Activated T-helper 17 cell treated with anti-CD3 and anti-CD28 coated beads, Interleukin-2, amount 50 U/mL, for 72 hours (primary cell): ENCODE measurements at places on chromosomes 3 and 15. TPM values are rescaled to one million over a fixed set of nuclear protein-coding genes. Genes with fewer than 3 reads are reported as not detected.

The PARP3 gene
- total RNA-seq: 10.4 TPM

The LPP gene
- total RNA-seq: 92.4 TPM

The IQCH gene
- 0.89 TPM for total RNA-seq

The MUC13 gene
- total RNA-seq: not detected

The PLA2G4F gene
- total RNA-seq: not detected

The PAK6 gene
- 0.42 TPM for total RNA-seq

GRCh38 chr3:114293838-114294535 lies at the start of gene TIGIT:
Gene TIGIT, plus strand, starts transcription at chr3:114294028. Its CDS starts 34 bp downstream, at chr3:114294062.
- ATAC-seq: no peak

DNA sequence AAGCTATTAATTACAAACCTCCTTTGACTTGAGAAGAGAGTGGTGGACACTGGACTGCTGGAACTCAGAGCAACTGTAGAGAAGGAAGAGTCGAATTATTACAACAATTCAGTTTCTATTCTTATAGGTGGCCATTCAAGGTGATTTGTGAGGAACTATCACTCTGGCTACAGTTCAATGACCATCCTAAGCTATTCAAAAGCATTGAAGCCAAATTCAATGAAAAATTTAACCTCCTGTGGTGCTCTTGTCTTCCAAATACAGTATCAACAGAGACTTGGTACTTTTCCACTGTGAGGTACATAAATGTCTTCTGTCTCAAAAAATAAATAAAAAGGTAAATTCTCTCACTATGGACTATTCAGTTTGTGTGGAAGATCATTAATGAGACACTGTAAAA lies 513.3 kb upstream of the SEMA6D start:
- no peak for ATAC-seq

DNA sequence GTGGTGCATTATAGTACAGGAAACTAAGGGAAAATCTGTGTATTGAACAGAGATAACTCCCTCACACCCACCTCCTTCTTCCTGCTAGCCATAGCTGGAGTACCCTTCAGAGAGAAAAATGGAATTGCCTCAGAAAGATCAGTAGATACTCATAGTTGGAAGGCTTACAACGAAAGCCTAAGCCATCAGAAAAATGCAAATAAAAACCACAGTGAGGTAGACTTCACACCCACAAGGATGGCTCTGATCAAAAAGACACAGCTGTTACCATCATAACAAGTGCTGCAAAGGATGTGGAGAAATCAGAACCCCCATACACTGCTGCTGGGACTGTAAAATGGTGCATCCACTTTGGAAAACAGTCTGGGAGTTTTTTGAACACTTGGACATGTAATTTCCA lies 7.4 kb upstream of the DLG1 start:
- ATAC-seq: peak; percentile 93

GRCh38 chr3:194079702-194080172 lies 56.2 kb upstream of the HES1 start:
- ATAC-seq: no peak

DNA sequence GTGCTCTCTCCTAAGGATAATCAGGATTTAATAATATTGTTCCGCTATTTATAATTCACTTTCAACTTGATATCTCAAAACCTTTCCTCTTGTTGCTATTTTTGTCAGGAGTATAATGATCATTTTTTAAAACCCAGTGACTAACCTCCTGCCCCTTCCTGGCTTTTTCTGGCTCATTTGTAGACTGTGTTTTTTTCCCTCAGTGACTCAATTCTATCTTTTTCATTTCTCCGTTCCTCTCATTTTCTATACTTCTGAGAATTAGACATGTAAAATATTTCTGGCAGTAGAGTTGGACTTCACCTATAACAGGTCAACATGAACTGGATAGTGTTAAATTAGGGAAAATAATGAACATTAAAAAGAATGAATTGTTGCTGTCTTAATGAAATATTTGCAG lies 490.7 kb downstream of the EDEM1 start:
- ATAC-seq: no peak

GRCh38 chr3:30180310-30181177 lies 425.9 kb upstream of the TGFBR2 start:
- ATAC-seq: no peak

GRCh38 chr15:41233367-41233771 lies 2.3 kb downstream of the CHP1 start:
- no peak for ATAC-seq

- no peak for ATAC-seq
These were observed 405.1 kb downstream of the TUSC7 start for GRCh38 chr3:117114517-117115265.

DNA sequence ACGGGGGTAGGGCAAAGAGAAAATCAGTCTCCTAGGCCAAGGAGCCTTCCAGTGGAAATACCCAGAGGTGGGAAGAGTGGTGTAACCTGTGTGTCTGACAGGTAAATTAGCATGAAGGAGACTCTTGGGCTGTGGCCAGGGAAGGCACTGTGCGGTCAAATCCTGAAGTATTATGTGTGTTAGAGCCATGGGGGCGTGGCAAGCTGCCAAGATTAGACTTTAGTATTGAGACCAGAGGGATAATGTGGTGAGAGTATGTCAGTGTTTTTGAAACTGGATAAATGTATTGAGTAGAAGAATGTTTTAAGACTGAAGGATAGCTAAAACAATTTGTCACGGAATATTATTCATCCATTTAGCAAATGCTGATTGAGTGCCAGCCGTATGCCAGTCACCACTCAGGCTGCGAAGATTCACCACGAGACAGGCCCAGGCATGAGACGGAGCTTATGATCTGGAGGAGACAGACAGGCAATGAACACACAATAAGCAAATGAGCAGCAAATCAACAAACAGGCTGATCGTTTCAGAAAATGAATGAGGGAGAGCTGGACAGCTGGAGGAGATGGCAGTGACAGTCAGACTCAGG lies 445.9 kb downstream of the MCTP2 start:
- no peak for ATAC-seq

DNA sequence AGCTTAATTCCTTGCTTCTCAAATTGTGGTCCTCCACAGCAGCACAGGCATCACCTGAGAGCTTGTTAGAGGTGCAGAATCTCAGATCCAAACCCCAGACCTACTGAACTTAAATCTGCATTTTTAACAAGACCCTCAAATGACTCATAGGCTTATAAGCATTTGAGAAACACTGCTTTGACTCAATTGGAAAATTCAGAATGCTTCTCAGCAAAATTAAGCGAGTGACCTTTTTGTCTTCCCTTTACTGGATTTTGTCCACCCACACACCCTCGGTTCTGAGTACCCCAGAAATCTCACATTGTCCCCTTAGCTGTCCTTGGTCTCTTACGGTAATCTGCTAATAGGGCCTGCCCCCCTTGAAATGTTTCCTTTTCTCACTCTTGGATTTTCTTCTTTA lies 17.9 kb downstream of the CD80 start:
- ATAC-seq: peak; percentile 39

DNA sequence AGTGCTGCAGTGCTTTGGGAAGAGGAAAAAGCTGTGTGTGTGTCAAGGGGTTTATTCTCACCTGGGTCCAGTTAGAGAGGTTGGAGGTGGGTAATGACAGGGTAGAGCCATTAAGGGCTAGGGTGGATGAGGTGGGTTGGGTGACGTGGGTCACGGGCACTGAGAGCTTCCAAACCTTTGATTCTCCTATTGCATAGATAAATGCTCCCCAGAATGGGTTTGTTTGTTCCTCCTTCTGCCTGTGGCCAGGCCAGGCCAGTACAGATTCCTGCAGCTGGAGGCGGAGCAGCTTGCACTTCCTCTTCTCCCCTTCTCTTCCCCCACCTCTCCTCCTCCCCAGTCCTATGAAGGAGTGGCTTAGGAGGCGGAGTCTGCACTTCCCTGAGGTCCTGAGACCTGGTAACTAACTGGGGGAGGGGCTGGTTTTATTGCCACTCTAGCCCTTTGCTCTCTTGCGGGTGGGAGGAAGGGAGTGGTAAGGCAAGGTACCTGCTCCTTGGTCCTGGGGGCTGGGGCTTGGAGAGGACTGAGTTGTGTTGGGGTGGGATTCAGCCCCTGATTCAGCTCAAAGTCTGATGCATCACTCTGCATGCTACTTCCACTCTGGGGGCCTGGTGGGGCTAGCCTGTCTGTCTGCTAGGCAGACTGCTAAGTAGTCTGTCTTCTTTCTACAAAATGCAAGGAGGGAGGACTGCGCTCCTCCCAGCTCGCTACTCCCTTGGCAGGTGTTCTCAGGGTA lies 3.5 kb downstream of the SPINT1 start:
- ATAC-seq: no peak

DNA sequence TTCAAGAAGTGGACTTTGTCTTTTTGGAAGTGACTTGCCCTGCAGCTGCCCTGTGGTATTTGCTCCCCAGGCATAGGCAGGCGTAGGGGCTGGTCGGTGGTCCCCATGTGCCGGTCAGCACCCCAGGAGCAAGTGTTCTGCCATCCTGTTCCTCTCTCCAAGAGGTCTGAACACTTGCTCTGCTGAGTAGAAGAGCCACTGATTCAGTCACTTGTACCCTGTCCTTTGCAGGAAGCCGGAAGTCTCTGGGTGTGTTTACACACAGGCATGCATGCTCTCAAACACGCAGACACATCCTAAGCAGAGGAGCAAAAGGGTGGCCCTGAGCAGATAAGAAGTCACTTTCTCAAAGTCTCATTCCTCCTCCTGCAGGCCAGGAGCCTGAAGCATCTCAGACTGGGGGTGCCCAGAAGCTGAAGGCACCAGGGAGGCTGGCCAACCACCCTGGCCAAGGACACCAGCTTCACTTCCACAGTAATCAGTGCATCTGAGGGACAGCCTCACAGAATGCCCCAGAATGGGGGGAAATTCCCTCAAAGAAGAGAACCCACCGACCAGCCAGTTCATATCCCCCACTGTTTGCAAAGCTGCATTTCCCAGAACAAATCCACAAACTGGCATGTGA lies 88.7 kb upstream of the POMGNT2 start:
- peak; percentile 85 for ATAC-seq

DNA sequence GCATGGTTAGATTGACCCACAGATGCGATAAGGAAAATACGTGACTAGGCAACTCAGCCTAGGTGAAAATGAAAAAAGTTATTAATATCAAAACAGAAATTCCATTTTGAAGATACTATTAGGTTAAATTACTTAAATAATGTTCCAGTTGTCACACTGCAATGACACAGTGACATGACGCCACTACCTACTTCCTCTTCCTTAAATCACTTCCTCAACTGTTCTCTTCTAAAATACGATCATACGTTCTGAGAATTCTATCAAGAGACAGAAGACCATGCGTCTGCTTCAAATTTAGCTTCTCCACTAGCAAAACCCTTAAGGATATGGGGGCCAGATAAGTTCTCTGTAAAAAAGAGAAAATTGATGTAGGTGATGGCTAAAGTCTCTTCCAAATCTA lies 18.2 kb downstream of the CMTM6 start:
- ATAC-seq: no peak

DNA sequence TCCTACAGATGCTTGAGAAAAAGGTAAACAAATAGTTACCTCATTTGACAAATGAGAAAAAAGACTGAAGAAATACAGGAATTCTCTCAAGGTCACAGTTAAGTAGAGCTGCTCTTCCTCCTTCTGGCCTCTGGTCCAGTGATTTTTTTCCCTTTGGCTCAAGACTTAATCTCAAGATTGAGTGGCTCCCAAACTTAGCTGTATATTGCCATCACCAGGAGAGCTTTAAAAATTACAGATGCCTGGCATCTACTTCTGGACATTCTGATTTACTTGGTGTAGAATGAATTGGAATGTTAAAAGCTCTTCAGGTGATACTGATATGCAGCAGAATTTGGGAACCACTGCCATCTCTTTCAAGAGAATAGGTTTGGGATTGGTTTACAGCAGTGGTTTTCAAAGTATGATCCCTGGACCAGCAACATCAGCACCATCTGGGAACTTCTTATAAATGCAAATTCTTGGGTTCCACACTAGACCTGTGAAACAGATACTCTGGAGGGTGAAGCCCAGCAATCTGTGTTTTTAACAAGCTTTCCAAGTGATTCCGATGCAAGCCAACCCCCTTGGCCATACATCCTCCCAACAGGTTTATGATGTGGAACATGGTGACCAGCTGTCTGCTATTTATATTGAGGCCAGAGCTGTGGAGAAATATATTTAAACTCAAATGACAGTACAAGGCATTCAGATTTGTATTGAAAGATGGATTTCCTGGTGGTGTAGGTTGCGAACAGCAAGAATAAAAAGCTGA lies 333.0 kb upstream of the RARB start:
- ATAC-seq: no peak

- no peak for ATAC-seq
These were observed 3.4 kb upstream of the PXK start for GRCh38 chr3:58329150-58329921.
